Stimulated activated CD4-positive, alpha-beta T cell treated with anti-CD3 and anti-CD28 coated beads, Interleukin-1b, Interleukin-23, amount 100 ng/mL, for 24 hours (primary cell): ENCODE measurements at places on chromosomes 4 and X.

DNA sequence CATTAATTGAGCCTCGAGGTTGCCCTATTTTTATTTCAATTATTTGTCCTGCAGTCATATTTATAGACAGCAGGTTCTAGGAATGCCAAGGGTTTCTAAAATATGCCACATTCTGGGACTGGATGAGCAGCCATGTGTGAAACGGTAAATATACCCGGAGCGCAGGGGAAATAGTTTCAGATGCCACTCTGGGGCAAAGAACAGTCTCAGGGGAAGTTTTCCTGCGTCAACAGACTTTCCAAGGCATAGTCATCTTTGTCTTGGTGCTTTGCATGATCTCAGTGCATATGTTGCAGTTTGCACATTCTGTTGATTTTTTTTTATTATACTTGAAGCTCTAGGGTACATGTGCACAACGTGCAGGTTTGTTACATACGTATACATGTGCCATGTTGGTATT, 71.0 kb downstream of the GPAT3 start:
- DNase-seq: no peak

DNA sequence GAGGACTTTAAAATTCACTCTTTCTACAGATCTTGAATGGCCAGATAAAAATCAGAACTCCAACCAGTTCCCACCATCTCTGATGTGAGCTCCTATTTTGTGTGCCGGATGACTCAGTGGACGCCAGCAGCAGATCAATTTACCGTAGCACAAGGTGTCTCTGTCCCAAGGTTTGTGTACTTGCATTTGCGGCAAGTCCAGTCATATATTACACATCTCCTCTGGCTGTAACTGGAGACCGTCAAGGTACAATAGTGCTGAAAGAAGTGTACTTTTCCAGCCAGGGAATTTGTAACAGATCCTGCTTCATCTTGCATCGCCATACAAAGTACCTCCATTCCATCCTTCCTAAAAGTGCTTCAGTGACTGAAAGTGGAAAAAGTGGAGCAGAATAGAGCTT, 108.2 kb upstream of the SORBS2 start:
- no peak for DNase-seq

DNA sequence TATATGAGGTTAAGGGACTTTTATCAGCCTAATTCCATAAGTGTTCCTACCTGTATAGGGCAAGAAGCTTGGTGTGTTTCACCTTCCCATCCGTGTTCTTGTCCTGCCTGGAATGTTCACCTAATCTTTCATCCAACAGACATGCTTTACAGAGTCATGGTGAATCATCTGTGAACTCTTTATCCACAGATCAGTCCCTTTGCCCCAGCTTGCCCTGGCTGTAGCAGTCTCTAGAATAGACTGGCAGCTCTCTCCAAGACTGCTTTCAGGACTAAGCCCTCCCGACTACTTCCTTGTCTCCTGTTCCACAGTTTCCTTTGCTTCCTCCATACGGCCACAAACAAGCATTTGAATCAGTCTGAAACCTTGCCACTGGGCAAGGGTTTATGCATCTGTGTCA, 177.9 kb upstream of the IL15 start:
- no peak for DNase-seq

- DNase-seq: no peak
Measured at GRCh38 chr4:163392328-163392727, 48.6 kb downstream of the NPY5R start.

- no peak for DNase-seq
Measured at GRCh38 chrX:46637938-46638337, 64.4 kb downstream of the CHST7 start.

DNA sequence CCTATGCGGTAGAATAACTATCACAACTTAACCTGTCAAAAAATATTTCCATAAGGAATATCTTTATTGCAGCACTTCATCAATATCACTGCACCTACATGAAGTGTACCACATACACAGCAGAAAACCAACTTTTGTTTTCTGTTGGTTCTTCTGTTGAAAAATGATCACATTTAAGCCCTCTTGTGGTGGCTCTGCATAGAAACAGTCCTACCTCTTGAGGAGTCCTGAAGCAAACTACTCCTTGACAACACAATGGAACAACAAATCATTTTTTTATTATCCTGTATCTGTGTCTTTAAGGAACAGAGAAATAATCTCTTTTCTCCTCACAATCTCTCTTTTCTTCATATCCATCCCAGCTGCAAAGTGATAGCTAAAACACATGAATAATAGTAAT, 39.8 kb upstream of the ATOH1 start:
- DNase-seq: no peak

DNA sequence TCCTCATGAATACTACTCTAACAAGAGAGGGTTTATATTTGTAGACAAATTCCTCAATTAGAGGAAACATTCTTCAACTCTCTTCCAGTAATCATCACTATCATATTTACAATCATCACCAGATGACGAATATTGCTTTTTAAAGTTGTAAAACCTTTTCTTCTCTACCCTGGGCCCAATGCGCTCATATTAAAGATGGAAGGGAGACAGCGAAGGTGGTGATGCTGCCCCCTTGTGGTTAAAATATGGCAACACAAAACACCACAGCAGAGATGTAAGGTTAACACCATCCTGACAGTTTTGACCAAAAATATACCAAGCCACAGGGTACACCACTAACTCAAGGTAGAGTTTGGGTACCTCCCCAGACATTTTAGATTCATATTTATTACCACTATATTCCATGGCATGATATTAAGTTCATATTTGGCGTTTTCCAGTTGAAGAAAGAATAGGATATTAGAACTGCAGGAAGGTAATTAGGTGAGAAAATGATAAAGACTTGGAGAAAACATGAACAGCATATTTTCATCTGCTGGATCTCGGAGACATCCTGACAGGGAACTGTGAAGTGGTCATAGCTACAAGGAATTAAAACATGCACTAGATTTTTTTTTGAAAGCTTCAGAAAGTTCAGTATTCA, 72.8 kb downstream of the SLC9A7 start:
- DNase-seq: no peak

- no peak for DNase-seq
Measured at GRCh38 chr4:86271057-86271456, 88.8 kb downstream of the MAPK10 start.

- no peak for DNase-seq
Measured at GRCh38 chr4:184450045-184450444, 24.3 kb downstream of the IRF2 start.

GRCh38 chr4:52103319-52103718, 52.2 kb downstream of the SPATA18 start:
- DNase-seq: no peak

DNA sequence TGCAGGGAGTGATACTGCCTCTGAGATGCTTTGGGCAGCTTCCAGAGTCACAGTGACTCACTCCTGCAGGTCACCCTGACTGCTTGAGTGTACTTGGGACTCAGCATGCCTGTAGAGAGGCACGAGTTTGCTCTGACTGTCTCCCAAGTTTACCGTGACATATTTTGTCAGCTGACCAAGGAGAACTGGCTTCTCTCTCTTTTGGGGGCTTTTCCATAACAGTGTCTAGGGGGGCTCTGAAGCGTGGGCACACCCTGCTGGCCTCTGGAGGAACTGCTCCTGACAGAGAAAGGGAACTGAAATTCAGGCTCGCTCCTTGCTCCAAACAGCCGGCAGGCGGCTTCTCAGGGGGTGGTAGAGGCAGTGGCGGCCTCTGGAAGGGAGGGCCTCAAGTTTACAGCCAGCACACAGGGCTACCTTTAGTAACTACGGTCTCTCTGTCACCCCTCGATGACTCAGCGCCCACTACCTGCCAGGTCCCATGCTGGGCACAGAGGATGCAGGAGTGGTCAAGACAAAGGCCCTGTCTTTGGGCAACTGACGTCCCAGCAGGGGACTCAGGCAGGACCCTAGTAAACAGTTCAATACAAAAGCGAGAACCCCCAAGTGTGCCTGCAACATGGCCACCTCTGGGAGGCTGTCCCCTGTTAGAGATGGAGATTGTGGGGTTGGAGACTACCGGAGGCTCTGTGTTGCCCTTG, 17.8 kb downstream of the ZNF185 start:
- no peak for DNase-seq

GRCh38 chr4:26822546-26822945, 38.1 kb upstream of the STIM2 start:
- no peak for DNase-seq

DNA sequence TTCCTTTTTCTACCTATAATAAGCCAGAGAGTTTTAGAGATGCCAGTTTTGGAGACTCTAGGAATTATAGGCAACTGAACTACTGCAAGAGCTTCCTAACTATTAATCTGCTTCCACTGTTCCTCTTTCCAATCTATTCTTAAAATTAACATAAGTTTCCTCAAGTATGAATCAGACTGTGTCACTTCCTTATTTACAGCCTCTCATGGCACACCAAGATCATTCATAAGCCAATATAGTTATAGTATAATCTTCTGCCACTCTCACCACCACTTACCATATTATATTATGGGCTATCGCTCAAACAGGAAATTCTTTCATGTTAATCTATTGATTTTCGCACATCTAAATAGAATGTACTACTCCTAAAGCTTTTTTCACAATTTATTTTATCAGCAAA, 383.5 kb downstream of the STPG2 start:
- no peak for DNase-seq

DNA sequence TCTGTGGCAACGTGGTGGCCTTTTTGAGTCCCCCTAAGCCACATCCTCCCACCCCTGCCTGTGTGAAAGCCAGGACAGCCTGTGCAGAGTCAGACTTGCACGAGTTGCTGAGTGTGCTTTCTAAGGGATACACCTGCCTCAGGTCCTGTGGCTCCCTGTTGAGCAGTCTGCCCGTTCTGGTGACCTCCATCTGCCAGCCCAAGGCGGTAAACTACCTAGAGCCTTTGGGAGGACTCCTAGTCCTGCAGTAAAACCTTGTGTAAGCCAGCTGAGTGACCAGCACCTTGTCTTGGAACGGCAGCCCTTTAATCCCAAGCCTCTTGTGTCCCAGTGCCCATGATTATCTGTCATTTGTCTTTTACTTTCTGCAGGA, 69.3 kb downstream of the NBDY start:
- no peak for DNase-seq

GRCh38 chr4:5526080-5526846, 182.1 kb downstream of the EVC2 start:
- no peak for DNase-seq

DNA sequence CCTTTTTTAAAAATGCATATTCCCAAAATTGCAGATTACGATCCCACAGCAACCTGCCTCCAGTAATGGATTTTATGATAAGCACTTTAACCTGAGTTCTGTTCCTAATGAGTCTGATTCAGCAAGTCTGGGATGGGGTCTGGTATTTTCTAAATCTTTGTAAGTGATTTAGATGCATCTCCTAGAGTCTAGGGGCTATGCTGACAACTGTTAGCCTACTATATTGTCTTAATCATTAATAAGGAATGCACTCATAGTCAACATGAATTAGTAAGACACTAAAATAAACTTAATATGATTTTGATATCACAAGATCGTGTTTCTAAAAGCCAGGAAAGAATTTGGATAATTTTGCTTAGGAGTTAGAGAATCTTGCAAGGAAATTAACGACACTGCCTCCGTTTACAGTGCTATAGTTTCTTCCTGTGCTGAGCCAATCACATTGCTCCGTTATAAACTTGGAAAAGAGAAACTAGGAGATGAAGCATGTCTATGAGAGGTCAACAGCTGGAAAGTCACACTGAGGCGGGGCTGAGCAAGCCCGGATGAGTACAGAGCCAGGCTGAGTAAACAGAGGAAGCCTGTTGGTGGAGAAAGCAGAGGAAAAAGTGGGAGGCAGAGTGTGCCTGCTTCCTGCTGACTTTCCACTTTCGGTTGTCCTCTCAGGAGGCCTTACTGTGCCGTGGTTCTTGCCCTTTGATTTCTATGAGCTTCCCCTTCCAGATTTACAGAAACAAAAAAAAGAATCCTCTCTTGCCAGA, 5.4 kb downstream of the SCARB2 start:
- no peak for DNase-seq

- no peak for DNase-seq
Measured at GRCh38 chr4:129371926-129372325, 276.0 kb downstream of the C4orf33 start.

DNA sequence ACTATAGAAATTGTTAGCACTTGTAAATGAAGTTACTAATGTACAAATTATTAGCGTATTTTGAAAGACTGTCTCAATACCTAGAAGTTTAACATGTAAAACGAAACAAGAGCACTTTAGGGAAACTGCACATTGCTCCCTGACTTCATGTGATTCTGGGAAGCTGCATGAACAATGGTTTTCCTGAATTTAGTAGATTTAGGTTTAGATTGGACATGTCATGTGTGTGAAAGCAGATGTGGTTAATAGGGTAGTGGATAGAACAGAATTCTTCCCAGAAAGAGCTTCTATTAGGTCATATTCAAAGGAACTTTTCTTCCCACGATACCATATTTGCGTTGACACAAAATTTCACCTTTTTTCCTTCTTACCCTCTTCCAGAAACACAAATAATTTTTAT, 14.9 kb upstream of the CXCL8 start:
- DNase-seq: no peak

DNA sequence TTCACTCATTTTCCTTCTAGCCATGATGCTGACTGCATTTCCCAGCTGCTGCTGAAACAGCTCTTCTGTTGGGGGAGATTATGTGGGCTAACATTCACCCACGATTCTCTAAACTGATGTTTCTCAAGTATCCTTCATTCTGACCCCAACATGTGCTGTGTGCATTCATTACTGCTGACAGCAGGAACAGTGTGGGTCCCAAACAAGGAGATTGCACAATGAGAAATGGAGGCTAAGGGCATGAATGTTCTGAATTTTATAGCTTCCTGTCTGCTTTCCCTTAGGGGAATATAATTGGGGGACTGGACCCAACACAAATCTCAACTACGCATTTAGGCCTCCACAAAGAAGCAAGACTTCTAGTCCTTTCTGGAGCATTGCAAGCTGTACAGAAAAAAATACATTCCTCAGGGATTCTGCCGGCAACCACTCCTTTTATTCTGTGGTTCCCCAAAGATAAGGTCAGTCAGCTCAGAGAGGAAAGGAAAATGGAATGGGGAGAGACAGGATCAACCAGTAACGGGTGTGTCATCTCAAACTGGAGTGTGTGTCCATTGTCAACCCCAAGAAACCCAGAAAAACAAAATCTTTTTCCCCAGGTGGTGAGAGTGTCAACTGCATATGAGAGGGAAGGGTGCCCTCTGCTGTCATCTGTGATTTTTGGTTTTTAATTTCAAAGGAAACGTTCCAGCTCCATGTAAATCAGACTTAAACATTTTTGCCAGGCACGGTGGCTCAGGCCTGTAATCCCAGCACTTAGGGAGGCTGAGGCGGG, 81.5 kb upstream of the EGFL6 start:
- peak; percentile 7 for DNase-seq
